ENCODE measurements at places on chromosomes 11 and 22.
A peak's percentile ranks its signal among the peaks of the same experiment; 100 is the strongest.

DNA sequence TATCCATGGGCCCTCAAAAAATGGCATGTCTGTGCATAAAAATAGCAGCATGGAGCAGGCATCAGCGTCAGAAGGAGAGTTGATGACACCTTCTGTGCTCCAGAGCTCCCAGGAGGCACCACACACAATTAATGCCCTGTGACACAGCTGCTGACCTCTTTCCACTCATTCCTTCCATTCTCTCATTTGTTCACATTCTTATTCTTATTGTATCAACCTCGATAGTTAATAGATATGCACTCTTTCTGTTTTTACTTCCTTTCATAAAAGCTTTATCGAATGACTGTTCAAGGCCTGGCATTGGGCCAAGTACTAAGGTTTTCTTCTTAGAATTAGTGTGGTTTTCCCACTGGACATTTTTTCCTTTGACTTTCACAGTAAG, 266.0 kb upstream of the MTNR1B start:
- DNase-seq: no peak

DNA sequence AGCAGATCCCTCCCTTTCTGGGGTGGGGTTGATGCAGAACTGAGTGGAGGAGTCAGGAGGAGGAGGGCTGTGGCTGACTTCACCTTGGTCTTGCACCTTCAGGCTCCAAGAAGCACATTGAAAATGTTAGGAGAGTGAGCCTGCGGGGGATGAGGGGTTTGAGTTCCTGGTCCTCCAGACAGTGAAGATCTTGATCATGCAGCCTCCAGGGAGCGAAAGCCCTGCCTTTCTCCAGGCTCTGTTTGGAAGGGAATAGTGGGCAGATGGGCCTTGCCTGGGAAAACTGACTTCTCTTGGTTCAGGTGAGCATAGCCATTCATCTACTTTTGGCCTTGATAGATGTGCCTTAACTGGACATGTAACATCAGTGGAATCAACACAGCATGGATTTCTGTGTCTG, 267.6 kb upstream of the B3GAT1 start:
- DNase-seq: no peak

DNA sequence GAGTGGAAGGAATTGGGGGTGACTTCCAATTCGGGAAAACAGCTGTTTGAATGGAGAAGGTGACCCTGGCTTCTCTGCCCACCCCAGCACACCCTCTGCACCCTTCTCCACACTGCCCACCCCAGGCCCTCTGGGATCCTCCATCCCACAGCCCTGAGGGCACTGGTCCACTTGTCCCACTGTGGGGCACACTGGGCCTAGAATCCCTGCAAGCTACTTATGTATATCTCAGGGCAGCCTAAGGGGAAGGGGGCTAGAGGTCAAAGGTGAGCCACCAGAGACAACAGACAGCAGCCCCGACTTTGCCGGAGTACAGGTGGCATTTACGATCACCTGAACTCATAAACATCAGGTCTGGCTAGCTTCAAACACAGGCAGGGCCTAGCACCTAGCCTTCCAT, 673 bp upstream of the SCUBE2 start:
- no peak for DNase-seq

DNA sequence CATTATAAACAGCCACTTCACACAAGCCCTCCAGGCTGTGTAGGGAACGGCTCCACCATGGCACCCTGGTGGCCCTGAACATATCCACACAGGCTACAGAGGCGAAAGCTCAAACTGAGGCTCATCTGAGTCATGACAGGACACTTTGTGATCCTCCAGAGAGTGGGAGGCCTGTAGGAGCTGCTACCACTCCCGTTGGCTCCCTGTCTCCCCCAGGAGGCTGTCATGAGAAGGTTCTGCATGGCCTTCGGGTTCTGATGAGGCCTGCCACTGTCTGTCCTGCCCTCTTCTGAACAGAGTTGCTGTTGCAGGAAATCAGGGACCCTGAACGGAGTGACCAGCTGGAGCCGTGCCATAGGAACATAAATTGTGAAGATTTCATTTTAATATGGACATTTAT, 23.8 kb upstream of the ALDH3B2 start:
- DNase-seq: no peak

- no peak for DNase-seq
Measured at GRCh38 chr11:73347067-73347466, 29.1 kb upstream of the RELT start.

DNA sequence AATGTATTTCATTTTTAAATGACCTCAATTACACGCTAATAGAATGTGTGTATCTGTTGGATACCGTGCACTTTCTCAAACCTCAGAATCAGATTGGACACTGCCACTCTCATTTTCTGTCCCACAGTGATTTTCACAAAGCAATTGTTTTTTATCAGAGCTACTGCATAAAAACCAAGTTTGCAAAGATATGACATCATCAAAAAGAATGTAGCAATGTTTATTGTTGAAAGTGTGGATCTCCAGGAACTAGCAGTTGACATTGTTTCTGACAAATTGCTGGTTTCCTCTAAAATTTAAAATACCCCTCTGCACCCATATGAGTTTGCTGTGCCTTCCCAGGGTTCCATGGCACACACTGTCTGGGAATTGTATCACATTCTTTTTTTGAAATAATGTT, 362.7 kb upstream of the DDI1 start:
- DNase-seq: no peak

DNA sequence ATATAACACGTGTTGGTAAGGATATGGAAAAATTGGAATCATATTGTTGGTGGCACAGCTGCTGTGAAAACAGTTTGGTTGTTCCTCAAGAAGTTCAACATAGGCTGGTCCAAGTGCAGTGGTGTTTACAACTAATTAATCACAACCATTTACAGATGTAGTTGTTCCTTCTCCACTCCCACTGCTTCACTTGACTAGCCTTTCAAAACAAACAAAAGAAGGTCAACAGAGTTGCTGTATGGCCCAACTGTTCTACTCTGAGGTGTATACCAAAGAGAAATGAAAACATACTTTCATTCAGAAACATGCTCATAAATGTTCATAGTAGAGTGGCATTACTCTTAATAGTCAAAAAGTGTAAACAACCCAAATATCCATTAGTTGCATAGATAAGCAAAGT, 36.6 kb upstream of the ACAT1 start:
- no peak for DNase-seq

GRCh38 chr11:120363436-120363835, 27.2 kb downstream of the ARHGEF12 start:
- DNase-seq: no peak

DNA sequence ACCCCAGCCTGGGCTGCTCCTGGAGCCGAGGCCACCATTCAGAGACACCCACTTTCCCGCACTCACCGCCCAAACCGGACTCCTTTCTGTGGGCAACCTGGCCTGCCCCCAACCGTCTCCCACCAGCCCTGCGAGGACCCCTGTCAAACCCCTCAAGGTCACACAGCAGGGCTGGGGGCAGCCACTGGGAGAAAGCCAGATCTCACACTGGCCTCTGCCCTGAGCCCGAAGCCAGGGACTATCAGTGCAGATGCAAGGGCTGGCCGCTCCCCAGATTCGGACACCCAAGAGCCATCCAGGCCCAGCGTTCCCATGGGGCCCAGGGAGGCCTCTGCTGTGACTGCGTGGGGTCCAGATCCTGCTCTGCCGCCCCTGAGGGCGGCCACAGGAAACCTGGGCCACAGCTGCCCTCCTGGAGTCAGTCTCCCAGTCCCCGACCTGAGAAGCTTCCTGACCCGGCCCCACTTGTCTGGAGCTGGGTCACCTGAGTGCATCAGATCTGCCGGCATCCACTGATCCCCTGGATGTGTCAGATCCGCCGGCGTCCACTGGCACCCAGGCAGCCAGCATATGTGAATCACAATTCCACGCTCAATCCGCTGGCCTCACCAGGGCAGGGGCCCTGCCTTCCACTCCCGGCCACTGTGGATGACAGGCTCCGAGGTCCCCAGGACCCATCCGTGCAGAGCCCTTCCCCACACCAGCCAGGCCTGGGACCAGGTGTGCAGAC, 139.7 kb downstream of the BRD1 start:
- no peak for DNase-seq

DNA sequence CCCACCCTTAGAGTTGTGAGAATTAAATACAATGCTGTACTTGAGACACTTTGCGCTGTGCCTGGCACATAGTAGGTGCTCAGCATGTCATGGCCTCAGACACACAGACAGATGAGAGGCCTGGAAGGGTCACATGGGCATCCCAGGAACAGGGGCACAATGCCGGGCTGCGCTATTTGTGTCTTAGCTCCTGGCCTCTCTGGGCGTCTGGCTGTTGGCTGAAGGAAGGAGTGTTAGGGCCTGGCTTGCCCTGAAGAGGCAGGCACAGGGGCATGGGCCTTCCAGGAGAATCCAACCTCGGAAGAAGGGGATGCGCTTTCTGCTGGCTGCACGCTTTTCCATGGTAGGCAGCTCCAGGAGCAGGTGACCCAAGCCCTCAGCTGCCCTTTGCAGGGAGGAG, 41.4 kb downstream of the ST14 start:
- no peak for DNase-seq

DNA sequence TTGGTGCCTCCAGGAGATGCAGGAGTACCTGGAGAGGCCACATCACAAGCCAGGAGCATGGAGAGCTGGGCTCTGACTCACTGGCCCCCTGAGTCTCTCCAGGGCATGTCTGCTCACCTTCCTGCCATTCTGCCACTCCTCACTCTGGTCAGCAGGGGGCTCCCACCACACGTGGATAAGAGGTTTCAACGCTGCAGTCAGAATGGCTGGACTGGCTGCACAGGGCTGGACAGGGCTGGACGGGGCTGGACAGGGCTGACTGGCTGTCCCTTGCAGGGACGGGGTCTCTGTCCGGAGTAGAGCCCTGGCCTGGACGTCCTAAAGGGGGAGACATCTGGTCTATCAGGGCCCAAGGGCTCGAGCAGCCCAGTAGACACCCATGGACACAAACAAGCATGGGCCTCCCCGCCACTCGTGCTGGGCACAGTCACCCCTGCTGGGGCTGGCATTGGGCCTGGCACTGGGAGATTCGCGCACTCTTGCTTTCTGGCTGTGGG, 34.6 kb downstream of the CYTH4 start:
- peak; percentile 43 for DNase-seq

- DNase-seq: no peak
Measured at GRCh38 chr22:21679383-21679782, 13.6 kb downstream of the PPIL2 start.

DNA sequence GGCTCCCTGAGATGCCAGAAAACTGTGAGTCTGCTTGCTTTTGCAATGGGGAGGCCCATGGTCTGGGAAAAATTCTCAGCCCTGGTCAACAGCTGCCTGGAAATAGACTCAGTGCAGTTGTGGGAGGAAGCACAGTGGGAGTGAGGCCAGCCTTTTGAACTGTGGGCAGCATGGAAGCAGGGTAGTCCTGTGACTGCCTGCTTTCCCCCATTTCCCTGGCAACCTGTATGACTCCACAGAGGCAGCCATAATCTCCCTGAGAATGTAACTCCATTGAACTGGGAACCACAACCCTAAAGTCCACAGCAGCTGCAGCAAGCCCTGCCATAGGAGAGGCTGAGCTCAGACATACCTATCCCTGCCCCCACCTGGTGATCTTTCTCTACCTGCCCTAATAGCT, 494.6 kb upstream of the FAT3 start:
- DNase-seq: no peak

DNA sequence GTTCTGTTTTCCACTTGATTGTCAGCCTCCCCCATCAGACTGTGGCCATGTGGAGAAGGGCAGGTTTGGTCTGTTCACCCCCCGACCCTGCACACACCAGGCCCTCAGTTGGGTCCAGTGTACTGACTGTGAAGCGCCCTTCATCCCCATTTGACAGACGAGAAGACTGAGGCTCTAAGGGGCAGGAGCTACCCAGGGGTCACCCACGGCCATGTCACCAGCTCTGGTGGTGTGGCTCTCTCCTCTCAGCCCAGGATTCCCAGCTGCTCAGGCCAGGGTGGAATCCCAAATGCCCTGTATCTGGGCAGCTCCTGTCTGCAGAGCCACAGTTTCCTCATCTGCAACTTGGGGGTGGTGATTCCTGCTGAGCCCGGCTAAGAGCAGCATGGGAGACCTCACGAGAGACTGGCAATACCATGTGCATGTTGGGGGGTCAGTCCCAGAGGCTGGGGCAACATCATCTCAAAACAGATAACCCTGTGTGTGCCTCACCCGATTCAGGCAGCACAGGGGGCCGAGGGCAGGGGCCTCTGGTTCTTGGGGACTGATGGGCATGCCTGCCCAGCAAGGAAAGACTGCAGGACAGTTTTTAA, 46.6 kb downstream of the MN1 start:
- no peak for DNase-seq

DNA sequence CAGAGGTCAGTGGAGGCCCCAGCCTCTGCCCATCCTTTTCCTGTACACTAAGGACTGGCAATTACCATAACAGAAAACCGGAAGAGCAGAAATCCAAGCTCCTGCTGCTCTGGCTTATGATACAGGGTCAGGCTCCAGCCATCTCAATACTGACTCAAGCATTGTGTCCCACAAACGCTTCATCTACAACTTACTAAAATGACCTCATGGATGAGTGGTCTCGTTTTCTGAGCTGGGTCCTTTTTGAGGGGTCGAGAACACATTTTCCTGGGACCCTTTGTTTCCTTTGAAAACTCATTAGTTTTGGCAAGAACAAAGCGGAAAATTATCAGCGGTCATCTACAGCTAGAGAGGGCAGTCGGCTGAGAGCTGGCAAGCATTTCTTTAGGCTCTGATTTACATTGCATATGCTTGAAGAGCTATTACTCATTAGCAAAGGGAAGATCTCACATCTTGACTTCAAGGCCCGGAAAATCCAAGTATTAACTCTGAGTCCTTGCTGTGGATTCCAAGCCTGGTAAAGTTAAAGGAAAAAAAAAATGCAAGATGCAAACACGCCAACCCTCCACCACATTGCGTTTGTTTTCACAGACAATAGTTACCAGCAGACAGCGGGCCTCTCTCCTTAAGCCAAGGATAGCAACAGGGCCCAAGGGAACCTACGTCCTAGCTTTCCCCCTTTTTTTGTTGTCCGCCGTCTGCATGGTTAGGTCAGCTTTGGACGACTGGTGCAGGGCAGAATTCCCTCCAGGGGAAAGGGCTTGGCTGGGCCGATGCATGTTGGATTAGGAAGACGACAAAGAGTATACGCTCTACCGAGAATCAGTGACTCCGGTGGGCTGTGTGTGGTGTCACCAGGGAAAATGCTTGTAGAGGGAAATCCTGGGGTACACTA, 1.8 kb downstream of the TESMIN start:
- no peak for DNase-seq

- DNase-seq: peak; percentile 92
Measured at GRCh38 chr11:15258433-15259165, 143.9 kb downstream of the INSC start.

DNA sequence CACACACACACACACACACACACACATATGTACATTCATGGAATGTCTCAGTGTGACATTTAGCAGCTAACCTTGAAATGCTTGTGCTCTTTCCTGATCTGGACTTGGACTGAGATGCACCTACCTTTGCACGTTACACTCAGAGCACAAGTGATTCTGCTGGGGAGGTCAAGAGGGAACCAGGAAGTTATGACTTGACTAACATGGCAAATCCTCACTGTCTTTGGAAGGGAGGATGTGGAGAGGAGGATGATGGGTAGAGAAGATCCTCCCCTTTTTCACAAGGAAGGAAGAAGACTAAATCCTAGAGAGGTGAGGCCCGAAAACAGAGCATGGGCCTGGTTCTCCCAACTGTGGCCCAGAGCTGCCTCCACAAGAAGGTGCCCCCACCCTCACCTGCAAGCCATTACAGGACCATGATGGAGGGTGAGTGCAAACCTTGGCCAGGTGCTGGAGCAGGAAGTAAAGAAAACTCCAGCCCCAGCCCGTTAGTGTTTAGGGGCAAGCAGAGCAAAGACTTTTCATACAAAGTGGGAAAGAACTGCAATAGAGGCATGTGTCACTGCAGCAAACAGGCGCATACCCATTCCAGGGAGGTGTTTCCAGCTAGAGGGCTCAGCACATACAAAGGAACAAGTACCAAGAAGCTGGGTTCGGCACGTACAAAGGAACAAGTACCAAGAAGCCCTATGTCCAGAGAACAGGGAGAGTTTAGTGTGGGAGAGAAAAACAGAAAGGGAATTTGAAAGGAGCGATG, 26.4 kb downstream of the SCN4B start:
- peak; percentile 65 for DNase-seq

Data from NCI-H526 treated with DMSO at 0.1 percent for 48 hours (cell line).